Muscle of arm (tissue), 14 donors: ENCODE measurements at places on chromosomes 5 and 9.

GRCh38 chr5:141633871-141634561, 2.6 kb downstream of the HDAC3 start:
- no peak for DNase-seq

- DNase-seq = no peak
Measured at GRCh38 chr9:118330191-118330986, 626.2 kb downstream of the TLR4 start.

GRCh38 chr9:114777821-114778609, 27.8 kb downstream of the TNFSF15 start:
- DNase-seq = peak; percentile 25

DNA sequence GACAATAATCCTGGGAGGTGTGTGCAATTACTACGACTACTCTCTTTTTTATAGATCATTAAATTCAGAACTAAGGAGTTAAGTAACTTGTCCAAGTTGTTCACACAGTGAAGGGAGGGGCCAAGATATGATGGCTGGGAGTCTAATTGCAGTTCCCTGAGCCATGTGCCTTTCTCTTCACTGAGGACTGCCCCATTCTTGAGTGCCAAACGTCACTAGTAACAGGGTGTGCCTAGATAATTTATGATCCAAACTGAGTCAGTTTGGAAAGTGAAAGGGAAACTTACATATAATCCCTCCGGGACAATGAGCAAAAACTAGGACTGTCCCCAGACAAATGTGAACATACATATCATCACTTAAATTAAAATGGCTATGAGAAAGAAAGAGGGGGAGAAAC, 20.2 kb downstream of the IL7R start:
- DNase-seq = no peak

- no peak for DNase-seq
Measured at GRCh38 chr9:89116064-89116804, 62.4 kb downstream of the SHC3 start.
